Stimulated activated CD8-positive, alpha-beta memory T cell treated with anti-CD3 and anti-CD28 coated beads, Interleukin-4, amount 100 ng/mL, for 24 hours (primary cell): ENCODE measurements at places on chromosomes 3 and 15.

DNA sequence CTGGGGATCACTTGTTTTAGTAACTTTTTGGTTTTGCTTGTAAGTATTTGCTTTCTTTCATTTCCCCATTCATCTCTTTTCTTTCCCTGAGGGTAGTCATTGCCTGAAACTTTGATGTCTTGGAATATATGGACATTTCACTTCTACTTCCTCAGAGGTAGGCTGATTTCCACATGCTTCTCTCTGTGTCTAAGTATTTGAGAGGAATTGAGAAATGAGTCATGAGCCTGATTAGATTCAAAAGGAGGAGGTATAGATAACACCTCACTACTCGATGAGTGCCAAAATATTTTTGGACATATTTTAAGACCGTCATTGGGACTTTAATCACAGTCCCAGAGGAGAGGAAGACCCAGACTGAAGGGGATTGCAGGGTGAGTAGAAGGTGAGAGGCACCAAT, 480.1 kb upstream of the SGO1 start:
- DNase-seq, result no peak

DNA sequence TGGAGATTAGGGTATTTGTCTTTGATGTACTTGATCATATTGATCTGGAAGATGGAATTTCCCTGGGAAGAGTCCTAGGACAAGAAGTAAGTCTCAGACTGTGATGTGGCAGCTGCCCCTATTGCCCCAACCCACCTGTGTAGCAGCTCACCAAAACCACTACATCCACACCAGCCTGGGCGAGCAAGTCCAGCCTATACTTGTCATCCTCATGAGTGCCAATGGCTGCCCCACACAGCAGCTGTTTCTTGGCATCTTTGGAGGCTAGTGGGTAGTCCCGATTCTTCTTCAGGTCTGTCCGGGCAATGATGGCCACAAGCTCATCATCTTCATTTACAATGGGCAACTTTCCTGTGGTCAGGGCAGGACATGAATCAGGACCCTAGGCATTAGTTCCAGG, 2.7 kb downstream of the IMPDH2 start:
- DNase-seq, result no peak

DNA sequence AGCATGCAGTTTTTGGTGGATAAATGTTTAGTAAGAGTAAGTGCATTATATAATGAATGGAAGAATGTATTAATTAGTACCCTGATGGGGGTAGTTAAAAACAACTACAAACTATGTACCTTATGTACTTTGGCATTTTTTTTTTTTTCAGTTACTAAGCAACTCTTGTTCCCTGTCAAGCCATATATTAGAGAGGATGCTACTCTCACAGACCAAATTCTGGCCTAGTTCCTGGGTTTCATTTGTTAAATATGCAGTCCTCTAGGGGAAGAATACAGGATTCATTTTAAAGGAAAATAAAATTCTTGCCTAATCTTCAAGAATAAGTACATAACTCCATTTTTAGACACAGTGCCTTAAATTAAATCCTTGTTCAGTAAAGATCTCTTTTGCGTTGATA, 16.9 kb downstream of the FAM98B start:
- DNase-seq, result no peak

- DNase-seq, result no peak
These were observed 66.5 kb upstream of the RNU6-1 start for GRCh38 chr15:67906382-67906781.

DNA sequence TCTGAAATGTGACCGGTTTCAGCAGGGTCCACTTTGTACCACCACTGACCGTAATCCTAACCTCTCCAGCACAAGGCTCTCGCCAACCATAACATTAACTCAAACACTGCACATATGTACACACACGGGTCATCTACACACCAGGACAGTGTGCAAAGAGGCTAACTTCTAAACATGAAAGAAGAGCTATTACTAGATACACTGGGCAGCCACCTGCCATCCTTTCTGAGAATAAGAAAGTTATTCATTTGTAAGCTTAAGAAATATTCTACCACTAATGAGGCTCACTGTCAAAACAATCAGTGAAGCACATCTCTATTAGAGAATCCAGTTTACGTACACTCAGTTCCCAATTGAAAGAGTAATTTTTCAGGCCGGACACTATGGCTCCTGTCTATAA, 59.1 kb upstream of the PARL start:
- DNase-seq, result no peak

DNA sequence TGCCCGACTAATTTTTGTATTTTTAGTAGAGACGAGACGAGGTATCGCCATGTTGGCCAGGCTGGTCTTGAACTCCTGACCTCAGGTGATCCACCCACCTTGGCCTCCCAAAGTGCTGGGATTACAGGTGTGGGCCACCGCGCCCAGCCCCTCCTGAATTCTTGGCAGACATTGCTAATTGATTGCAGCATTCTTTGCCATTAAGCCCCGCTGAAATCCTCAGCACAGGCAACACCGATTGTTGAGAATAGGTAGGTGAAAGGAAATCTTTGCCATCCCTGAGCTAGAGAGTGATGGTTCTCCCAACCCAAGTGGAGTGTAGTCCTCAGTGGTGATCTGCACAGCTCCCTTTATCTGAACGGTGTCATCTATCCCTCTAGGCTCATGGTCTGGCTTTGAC, 1.6 kb downstream of the MAN2A2 start:
- no peak for DNase-seq

GRCh38 chr15:25596644-25597562, 158.1 kb upstream of the UBE3A start:
- DNase-seq, result no peak

DNA sequence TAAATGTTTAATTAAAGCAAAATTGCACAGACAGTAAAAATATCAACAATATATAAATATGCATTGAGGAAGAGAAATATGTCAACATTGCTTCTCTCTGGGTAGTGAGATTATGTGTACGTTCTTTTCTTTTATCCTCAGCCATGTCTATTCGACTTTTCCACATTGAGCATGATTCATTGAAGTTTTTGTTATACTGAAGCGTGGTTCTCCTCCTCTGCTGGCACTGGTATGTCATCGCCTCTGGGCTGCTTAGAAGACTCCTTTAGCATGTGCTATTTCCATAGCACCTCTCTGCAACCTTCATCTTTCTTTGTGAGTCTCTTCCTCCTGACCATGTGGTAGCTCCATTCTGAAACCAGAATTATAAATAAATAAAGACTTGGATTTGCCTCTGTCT, 65.8 kb upstream of the AKAP13 start:
- no peak for DNase-seq

- DNase-seq, result no peak
These were observed 77.1 kb upstream of the SNRPA1 start for GRCh38 chr15:101372149-101372577.
